ENCODE measurements at places on chromosomes 7 and 10.
A peak's percentile ranks its signal among the peaks of the same experiment; 100 is the strongest.

GRCh38 chr7:149377386-149377785 lies 83.5 kb downstream of the ZNF777 start:
- DNase-seq, result no peak

DNA sequence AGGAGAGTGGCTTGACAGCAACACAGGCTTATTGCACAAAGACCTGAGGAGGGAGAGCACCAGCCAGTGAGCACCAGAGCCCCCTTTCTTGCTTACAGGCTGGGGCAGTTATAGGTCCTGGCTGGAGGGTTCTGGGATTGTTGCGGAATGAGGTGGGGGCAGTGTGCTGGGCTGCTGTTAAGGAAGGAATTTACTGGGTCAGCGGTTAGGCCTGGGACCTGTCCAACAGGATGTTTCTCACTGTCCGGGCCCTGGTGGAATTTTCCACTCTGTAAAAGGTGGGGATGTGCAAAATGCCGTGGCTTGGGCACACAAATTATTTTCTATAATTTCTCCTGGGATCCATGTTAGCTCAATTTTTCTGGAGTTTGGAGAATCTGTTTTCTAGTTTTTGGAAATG lies 757.3 kb downstream of the TYW1 start:
- no peak for DNase-seq

DNA sequence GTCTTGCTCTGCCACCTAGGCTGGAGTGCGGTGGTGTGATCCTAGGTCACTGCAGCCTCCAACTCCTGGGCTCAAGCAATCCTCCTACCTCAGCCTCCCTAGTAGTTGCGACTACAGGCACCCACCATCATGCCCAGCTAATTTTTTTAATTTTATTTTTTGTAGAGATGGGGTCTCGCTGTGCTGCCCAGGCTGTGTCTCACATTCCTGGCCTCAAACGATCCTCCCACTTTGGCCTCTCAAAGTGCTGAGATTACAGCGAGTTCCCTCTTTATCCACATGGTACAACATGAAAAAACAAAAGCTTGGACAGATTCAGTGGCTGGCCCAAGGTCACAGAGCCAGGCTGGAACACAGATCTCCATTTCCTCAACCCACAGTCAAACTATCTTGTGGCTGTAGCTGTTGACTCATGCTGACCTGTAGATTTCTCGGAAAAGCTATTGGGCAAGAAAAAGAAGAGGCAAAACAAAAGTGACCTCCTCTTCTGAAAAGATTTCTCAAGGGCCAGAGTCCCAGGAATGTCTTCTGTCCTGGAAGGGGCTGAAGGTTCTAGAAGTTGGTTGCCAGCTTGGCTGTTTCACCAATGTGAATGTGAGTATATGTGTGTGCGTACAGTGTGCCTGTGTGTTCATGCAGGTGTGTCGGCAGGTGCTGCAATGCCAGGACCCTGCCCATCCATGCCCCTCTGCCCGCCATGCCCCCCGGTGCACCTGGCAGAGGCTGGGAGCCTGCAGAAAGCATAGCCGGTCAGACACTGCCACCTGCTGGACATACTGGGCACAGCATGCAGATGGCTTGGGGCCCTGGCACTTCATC lies 28.4 kb downstream of the TMEM130 start:
- peak; percentile 90 for DNase-seq

GRCh38 chr7:111931016-111931517 lies 275.1 kb downstream of the DOCK4 start:
- no peak for DNase-seq

- no peak for DNase-seq
Measured at GRCh38 chr7:41010418-41010817, 692.5 kb downstream of the INHBA start.

- DNase-seq, result no peak
Measured at GRCh38 chr7:77727936-77728701, 31.9 kb downstream of the RSBN1L start.

GRCh38 chr7:130384371-130384801 lies 4.1 kb downstream of the CPA1 start:
- DNase-seq, result no peak

GRCh38 chr10:19576576-19576975 lies 239.7 kb upstream of the PLXDC2 start:
- no peak for DNase-seq

DNA sequence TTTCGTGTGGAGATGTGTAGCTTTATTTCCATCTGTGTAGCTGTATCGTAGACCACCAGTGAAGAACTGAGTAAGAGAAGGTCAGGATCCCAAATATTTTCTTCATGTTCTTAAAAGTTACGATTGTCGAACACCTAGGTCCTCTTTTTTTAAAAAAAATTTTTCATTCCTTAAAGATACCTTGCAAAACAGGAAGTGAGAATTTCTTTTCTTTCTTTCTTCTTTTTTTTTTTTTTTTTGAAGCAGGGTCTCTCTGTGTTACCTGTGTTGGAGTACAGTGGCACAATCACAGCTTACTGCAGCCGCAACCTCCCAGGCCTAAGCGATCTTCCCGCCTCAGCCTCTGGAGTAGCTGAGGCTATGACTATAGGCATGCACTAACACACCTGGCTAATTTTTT lies 60.8 kb downstream of the PHTF2 start:
- no peak for DNase-seq

DNA sequence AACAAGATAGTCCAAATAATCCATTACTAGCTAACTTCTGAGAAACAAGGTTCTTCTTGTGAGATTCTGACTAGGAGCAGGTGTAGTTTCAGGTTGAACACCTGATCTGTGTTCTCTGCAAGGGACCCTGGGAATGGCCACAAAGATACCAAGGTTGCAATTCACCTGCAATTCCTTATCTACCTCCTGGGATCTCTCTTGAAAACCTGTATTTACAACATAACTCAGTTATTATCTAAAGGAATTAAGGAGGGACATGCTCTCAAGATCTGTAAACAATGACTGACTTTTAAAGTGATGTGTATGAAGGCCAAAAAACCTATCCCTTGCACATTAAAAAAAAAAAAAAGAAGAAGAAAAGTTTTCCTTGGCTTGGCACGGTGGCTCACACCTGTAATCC lies 54.8 kb downstream of the ABLIM1 start:
- DNase-seq, result no peak

DNA sequence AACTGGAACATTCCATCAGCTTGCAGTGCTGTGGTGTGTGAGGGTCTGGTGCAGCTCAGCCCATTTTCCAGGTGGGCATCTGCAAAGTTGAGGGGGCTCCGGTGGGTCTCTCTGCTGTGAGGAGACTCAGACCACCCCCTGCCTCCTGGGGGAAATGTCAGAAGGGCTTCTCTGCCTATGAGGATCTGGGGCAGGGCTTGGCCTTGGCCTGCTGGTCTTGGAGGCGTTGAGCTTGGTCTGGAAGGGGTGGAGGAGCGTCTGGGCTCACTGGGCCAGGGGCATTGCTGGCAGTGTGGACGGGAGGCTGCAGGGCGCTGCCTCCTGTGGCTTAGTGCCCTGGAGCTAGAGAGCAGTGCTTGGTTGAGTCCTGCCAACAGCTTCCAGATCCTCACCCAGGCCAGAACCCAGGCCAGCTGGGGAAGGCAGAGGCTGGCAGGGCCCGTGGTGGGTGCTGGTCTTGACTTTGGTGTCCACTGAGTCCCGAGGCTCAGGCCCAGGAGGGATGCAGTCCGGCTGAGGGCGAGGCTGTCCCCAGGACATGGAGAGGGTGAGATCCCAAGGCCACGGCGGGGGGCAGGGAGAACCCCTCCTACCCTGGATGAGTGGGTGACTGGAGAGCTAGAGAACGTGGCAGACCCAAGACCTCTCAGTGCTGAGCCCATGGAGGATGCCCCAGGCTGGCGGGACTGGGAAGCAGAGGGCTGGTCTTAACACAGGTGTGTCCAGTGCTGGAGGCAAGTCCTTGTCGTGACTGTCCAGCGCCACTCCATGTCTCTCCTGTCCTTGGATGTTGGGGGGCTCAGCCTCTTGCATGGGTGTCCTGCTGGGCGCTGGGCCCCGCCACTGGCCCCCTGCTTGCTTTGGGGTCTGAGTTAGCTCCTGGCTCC lies 2.8 kb downstream of the SPRN start:
- peak; percentile 74 for DNase-seq

DNA sequence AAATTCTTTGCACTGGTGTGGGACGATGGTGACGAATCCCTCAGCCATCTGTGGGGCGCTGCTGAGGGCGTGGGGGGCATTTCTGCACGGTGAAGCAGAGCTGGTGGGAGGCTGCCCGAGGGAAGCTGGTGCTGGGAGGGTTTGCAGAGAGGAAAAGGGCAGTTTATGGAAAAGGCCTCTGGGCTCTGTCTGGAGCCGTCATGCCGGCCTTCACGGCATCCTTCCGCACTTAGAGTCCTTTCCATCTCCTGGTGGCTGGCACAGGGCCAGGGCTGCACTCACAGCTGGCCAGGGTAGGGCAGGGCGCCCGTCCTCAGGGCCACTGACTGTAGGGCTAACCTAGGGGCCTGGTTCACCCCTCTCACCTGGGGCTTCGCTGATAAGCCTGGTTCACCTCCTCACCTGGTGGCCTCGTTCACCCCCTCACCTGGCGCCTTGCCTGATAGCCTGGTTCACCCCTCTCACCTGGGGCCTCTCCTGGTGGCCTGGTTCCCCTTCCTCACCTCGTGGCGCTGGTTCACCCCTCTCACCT lies 598 bp upstream of the AMZ1 start:
- DNase-seq, result peak; percentile 87

GRCh38 chr10:105356626-105357025 lies 715.5 kb downstream of the SORCS3 start:
- no peak for DNase-seq

DNA sequence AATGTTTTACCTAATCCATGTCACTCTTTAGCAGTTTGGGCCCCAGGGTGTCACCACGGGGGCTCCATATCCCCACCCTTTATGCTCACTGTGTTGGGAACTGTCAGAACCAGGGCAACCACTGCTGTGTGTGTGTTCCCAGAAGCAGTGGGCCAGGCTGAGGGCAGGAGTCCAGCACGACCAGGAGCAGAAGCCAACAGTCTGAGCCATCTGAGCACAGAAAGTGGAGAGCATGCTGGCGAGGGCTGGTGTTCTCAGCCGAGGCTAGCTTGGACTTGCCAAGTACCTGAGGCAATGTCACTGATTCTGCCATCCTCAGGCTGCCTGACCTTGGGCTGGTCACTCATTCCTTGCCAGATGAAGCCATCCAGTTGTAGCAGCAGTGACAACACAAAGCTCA lies 285.0 kb downstream of the BMPER start:
- no peak for DNase-seq

DNA sequence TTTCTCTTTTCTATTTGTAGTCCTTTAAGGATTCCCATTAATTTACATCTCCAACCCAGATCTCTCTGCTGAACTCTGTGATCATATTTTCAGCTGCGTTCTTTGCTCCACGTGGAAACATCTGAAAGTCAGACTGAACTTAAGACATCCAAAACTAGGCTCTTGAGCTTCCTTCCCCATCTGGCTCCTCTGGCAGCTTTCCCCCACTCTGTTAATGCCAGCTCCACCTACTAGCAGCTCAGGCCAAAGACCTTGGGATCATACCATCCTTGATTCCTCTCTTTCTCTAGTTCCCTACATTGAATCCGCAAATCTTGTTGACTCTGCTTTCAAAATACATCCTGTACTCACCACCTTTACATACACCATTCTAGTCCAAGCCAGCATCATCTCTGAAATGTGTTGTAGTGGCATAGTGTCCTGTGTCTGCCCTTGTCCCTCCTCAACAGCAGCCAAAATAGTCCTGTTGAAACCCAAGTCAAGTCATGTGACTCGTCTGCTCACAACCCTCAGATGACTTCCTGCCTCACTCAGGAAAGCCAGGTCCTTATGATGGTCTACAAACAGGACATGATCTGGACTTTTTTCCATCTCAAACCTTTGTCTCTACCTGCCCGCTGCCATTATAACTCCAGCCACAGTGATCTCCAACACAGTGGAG lies 7.0 kb downstream of the REEP3 start:
- DNase-seq, result no peak
